ENCODE measurements at places on chromosomes 1 and 21. TPM values are rescaled to one million over a fixed set of nuclear protein-coding genes. Genes with fewer than 3 reads are reported as not detected.

CTTNBP2NL gene
- 12.5 TPM for polyA plus RNA-seq

SFN gene
- polyA plus RNA-seq, result not detected

SGIP1 gene
- polyA plus RNA-seq, result 50.4 TPM

LCE1A gene
- not detected for polyA plus RNA-seq

RNU1-2 gene
- not detected for polyA plus RNA-seq

ANKRD65 gene
- polyA plus RNA-seq, result 0.28 TPM

OR2T11 gene
- not detected for polyA plus RNA-seq

CD1E gene
- not detected for polyA plus RNA-seq

PERM1 gene
- not detected for polyA plus RNA-seq

G0S2 gene
- 0.33 TPM for polyA plus RNA-seq

TMCO4 gene
- polyA plus RNA-seq, result not detected

OR2T5 gene
- polyA plus RNA-seq, result not detected

ADAM15 gene
- polyA plus RNA-seq, result 27.6 TPM

IL24 gene
- polyA plus RNA-seq, result not detected

GJA8 gene
- not detected for polyA plus RNA-seq

CYP4Z1 gene
- polyA plus RNA-seq, result not detected

RHBDL2 gene
- not detected for polyA plus RNA-seq

GJA9 gene
- not detected for polyA plus RNA-seq

ZZZ3 gene
- polyA plus RNA-seq, result 48.5 TPM

TMEM269 gene
- polyA plus RNA-seq, result 1.1 TPM

RNF186 gene
- polyA plus RNA-seq, result not detected

MUTYH gene
- polyA plus RNA-seq, result 59.8 TPM

BSND gene
- polyA plus RNA-seq, result not detected

TNFSF18 gene
- polyA plus RNA-seq, result not detected

C1orf146 gene
- not detected for polyA plus RNA-seq

PTGFR gene
- polyA plus RNA-seq, result 0.54 TPM

MAP3K7CL gene
- polyA plus RNA-seq, result not detected

C1QC gene
- not detected for polyA plus RNA-seq

TMPRSS15 gene
- 0.18 TPM for polyA plus RNA-seq

FTCD gene
- 1.4 TPM for polyA plus RNA-seq

FCN3 gene
- not detected for polyA plus RNA-seq

OR2W3 gene
- not detected for polyA plus RNA-seq

SPATA46 gene
- polyA plus RNA-seq, result not detected

ANKRD45 gene
- 9.9 TPM for polyA plus RNA-seq

ZNF683 gene
- polyA plus RNA-seq, result not detected

CYYR1 gene
- 0.58 TPM for polyA plus RNA-seq

ACTL8 gene
- not detected for polyA plus RNA-seq

HCRTR1 gene
- 0.34 TPM for polyA plus RNA-seq

DIRAS3 gene
- 8.0 TPM for polyA plus RNA-seq

HSD3B1 gene
- polyA plus RNA-seq, result not detected

FCRL2 gene
- not detected for polyA plus RNA-seq

OR2M3 gene
- polyA plus RNA-seq, result not detected

HMGCS2 gene
- polyA plus RNA-seq, result not detected
